NT2/D1 (cell line): ENCODE measurements at places on chromosomes 1 and 21.

GRCh38 chr1:151238467-151238739 is 16.1 kb upstream of the PSMD4 start:
- DNase-seq: no peak

- DNase-seq: no peak
These were observed 339.2 kb upstream of the KAZN start for GRCh38 chr1:14259191-14259757.

- DNase-seq: no peak
These were observed 13.5 kb downstream of the RAB3B start for GRCh38 chr1:51976846-51977602.

DNA sequence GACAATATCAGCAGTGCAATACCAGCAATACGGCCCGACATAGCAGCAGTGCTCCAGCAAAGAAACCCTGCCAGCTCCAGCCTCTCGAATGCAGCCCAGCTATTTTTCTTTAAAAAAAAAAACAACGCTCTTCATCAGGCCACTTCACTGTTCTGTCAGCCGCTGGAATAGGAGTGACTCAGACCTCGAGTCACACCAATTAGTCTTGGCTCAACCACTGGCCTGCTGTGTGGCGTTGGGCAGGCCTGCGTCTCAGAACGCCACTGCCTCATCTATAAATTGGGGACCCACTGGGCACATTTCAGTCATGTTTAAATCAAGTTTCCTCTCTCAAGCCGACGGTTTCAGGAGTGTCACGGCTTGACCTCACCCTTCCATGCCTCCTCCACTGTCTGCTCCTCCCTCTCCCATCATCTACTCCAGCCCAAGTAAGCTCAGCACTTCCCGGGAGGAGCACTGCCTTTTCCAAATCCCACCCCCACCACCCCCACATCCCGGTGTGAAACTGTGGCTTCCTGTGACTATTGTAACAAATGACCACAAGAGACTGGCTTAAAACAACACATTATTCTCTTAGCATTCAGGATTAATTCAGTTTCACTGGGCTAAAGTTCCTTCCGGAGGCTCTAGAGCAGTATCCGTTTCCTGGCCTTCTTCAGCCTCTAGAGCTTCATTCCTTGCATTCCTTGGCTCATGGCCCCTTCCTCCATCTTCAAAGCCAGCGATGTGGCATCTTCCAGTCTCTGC is 71.9 kb upstream of the EFHD2 start:
- DNase-seq: no peak

GRCh38 chr1:111015222-111015621 is 51.5 kb upstream of the LRIF1 start:
- DNase-seq: peak; percentile 23
